ENCODE measurements at places on chromosomes 5 and 9.
A peak's percentile ranks its signal among the peaks of the same experiment; 100 is the strongest.

- no peak for DNase-seq
These were observed 42.2 kb downstream of the SV2C start for GRCh38 chr5:76125346-76125745.

DNA sequence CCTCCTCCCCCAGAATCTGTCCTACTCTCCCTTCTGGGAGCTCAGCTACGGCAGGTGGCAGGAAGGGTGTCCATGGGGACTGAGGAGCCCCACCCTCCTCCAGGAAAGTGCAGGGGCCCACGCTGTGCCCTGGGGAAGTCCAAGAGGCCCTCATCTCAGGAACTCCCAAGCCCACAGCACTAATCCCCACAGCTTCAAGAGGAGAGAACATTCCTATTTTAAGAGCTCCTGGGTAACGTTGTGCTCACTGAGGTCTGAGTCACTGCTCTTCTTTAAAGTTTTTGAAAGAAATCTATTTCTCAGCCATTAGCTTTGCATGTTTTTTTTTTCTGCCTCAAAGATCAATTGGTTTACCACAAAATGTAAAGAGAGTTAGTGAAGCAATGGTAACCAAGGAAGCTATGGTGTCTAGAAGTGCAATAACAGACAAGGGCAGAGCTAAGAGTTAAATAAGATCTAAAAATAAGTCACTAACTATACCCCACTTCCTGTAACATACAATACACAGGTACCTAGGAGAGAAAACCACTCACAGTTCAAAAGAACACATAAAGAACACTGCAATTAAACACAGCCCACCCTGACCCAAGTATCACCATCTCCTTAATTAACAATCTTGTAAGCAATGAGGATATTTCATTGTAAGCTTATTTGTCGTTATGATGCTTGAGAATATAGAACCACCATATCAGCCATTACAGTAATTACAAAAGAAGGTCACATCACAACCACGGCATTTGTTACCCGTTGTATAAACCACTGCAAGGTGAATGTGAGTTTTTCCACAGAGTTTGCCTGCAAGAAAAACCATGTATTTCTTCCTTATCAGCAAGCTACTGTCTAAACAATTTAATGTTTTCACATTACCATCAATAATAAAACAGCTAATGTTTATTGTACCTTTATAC lies 382.3 kb upstream of the SLC30A5 start:
- DNase-seq = peak; percentile 7

DNA sequence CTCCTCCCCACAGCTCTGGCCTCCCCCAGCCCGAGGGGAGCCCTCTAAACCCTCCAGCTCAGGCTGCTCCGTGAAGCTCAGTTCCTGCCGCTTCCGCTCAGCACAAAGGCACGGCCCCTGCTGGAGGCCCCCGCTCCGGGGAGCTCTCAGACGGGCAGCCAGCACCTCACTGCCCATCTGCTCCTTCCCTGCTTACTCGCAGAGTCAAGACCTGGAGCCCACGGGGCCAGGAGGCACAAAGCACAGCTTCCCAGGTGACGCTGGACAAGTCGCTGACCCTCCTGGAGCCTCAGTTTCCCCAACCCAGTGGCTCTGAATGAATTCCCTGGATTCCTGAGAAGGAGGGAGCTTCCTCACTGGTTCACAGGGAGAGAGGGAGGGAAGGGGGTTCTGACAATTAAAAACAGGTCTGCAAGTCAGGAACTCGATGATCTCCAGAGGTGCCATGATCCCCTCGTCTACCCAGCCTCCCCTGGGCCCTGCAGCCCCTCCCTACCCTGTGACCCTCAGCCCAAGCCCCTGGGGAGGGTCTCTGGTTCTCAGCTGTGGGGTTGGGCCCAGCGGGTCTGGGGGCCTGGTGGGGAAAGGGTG lies 36.2 kb downstream of the VAV2 start:
- peak; percentile 49 for DNase-seq

DNA sequence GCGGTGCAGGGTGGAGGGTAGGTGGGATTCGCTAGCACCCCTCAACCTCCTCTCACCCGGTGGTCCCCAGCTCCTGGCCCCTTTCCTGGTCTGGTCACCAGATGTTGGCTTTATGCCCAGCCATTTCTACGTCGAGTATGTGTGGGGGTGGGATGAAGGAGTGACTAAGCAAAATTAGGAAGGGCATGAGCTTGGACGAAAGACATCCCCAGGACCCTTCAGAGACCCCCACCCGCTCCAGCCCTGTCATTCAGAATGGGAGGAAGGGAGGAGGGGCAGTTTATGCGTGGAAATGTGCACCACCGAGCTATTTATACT lies 742 bp downstream of the BHMT2 start:
- DNase-seq = no peak

DNA sequence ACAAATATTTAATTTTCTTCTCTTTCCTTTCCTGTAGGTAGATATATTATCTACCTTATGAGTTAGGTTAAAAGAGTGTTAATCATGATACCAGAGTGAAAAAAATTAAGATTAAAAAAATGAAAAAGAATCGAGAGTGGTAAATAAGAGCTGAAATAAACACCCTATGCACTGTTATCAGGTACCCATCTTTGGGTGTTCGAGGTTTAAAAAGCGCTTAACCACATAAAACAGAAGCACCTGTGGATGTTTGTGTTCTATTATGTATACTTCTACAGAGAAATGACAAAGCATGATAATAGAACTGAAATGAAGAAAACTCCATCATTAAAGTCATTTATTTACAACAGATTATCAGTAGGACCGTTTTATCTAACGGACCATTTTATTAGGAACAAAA lies 25.7 kb upstream of the GCNT4 start:
- peak; percentile 58 for DNase-seq

DNA sequence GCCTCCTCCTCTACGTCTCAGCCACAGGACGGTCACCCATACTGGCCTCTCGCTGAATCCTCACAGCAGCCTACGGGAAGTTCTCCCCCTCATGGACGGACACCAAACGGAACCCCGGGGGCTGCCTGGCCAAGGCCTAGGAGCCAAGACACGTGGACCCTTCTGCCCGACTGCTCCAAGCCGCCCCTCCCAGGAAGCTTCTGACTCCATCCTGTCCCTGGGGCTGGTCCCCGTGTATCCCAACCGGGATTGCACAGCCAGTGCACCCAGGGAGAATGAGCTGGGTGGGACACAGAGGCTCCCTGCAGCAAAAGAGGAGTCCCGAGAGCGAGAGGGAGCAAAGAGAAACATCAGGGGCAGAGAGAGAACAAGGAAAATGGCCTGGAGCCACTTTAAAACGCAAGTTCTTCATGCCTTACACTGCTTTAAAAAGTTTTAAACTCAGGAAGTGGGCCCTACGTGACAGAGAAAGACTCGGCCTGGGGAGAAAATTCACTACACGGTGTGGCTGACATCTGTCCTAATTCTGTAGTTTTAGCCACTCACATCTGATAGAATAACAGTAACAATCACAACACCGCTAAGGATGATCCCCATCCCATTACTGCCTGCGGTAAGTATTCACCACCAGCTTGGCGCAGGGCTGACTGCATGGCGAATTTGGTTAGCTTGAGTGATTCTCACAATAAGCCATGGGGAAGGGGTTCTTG lies 3.0 kb downstream of the FAM78A start:
- no peak for DNase-seq
